Putamen (tissue), 1 donor: ENCODE measurements at places on chromosomes 6 and 20.

- no peak for DNase-seq
Observed at GRCh38 chr6:45704056-45704800, 311.4 kb downstream of the CLIC5 start.

- DNase-seq = no peak
Observed at GRCh38 chr6:109305028-109305427, 77.2 kb downstream of the CD164 start.

- DNase-seq = no peak
Observed at GRCh38 chr6:37287519-37288157, 29.7 kb upstream of the TMEM217 start.

DNA sequence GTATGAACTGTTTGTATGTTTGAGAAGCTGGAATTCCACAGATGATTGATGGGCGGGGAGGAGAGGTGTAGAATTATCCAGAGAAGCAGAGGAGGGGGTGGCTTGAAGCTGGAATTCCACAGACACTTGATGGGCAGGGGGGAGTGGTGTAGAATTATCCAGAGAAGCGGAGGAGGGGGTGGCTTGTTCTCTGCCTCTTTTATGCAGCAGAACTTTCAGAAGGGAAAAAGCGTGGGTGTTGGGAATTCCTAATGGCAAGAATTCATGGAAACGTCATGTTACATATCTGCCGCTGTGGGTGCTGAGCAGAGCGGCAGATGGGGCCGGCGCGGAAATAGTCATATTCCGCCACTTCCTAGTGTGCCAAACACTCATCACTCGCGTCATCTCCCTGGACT is 167.9 kb upstream of the KCNG1 start:
- DNase-seq = peak; percentile 39

DNA sequence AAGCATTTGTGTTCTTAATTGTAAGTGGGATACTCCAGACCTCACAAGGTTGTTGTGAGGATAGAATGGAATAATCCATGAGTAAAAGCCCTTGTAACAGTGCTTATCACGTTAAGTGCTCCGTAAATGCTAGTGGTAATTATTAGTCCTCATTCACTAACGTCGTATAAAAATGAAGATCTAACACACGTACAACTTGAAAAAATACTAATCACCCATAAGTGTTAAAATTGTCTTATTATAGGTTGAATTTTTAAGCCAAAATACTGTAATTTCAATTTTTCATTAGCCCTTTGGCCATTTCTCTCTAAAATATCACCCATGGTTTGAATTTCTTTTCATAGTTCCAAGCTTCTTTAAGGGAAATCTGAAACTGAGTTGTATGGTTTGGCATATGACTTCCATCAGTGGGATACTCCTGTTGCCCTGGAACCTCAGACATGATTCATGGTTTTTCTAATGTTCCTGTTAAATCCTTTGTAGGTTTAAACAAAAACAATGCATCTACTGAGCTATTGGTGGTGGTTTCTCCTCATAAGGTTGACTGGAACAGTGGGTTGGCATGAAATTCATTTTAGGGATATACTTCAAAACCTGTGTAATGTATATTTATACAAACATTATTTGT is 19.1 kb downstream of the XRN2 start:
- DNase-seq = no peak

DNA sequence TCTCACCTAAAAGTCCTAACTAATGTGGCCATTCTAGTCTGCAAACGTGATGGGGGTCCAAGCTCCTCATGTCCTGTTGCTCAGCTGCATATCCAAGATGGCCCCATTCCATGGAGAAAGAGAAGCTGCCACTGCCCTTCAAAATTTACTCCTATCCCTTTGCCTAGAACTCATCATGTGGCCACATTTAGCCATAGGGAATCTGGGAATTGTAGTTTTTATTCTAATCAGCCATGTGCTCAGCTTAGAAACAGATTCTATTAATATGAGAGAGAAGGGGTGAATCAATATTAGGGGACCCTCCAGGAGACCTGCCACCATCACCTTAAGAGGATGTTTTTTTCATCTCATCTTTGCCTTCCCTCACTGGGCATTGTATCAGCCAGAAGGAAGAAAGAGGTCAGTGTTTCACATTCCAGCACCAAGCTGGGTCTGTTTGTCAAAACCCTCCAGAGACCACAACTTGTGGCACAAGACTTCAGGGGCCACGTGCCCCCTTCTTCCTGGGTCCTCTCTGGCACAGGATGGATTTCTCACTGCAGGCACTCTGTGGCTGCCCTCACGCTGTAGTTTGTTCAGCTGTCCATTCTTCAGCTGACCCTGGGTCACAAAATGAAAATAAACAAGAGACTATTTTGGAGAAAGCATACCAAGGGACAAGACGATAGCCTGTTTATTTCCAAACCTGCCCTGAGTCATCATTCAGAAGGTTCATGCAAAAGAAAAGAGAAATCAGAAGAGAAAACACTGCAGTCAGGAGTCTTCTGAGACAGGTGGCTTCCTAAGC is 172.0 kb downstream of the EYA2 start:
- DNase-seq = no peak
